ENCODE measurements at places on chromosomes 7 and 10. TPM values are rescaled to one million over a fixed set of nuclear protein-coding genes. Genes with fewer than 3 reads are reported as not detected.

DNA sequence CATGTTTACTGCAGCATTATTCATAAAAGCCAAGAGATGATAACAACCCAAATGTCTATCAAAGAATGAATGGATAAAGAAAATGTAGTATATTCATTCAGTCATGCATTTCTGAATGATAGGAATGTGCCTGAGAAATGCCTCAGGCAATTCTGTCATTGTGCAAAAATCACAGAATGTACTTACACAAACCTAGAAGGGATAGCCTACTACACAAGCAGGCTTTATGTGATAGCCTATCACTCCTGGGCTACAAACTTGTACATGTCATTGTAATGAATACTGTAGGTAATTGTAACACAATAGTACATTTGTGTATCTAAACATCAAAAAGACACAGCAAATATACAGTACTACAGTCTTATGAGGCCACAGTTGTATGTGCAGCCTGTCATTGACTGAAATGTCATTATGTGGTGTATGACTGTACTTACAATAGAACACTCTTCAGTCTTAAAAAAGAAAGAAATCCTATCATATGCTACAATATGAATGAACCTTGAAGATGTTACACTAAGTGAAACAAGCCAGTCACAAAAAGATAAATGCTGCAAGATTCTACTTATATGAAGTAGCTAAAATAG, 141.8 kb upstream of the GPR22 start:
- peaks cover 19% of the 10 kb centered on the region for H3K4me1 ChIP-seq
- no peak for DNase-seq
- H3K4me3 ChIP-seq: no peak overlapping the region
- no peaks in the 10 kb centered on the region for H3K27me3 ChIP-seq

Gene ESYT2
- 108 TPM for total RNA-seq

DNA sequence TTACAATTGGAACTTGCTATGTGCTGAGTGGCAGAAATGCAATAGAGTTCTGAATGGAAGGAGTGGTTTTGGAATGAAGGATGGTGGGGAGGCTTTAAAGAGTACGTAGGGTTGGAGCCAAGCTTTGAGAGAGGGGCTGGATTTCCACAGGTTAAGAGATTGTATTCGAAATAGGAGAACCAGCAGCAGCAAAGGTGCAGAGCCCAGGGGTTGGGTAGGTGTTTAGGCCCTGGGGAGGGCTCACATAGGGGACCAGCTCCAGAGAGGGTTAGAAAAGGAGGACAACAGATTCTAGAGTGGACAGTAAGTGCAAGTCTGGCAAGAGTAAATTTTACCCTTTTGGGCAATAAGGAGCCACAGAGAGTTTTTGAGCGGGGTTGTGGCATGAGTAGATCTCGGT, 297.2 kb downstream of the RPS24 start:
- no peaks in the 10 kb centered on the region for H3K27me3 ChIP-seq
- H3K36me3 ChIP-seq: peaks cover 13% of the 10 kb centered on the region
- peaks cover 16% of the 10 kb centered on the region for H3K4me1 ChIP-seq
- no peak for DNase-seq

- no peak for DNase-seq
- H3K27me3 ChIP-seq: no peaks in the 10 kb centered on the region
Observed at GRCh38 chr10:3814838-3815220, 29.8 kb upstream of the KLF6 start.

- peaks cover 12% of the 10 kb centered on the region for H3K27me3 ChIP-seq
- H3K27ac ChIP-seq: no peak overlapping the region
- peaks cover 10% of the 10 kb centered on the region for H3K4me1 ChIP-seq
Observed at GRCh38 chr7:25476863-25477499, 248.7 kb upstream of the NPVF start.

DNA sequence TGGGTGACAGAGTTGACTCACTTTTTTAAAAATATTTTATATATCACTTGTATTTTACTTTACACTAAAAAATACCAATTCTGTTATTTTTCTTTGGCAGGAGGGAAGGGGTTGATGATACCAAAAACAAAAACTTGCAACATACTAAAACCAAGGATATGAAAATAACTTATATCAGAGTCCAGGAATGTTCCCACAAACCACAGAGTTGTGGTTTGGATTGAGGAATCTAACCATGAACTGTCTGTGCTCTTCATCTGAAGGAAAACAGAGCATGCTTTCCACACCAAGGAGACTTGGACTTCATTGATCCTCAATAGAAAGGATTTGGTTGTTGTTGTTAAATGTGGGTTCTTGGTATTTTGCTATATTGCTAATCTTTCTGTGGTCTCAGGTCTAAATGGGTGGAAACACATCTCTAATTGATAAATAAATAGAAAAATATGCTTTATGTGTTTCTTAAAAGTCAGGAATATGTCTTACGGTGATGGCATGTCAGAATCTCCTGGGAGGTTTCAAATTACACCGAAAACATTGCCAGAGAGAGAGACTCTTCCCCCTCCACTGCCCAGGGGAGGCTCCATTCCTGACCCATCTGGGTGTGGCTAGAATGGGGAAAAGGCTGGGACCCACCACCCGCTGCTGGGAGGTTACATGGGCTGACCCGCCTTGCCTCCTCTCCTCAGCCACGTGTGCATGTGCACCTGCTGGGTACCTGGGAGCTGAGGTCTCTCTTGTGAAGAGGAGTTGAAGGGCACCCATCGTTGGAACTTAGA, 46.9 kb upstream of the STK17A start:
- DNase-seq: no peak
- peak overlapping the region; percentile 11 for H3K4me3 ChIP-seq

Gene STEAP1
- total RNA-seq: 0.31 TPM

DNA sequence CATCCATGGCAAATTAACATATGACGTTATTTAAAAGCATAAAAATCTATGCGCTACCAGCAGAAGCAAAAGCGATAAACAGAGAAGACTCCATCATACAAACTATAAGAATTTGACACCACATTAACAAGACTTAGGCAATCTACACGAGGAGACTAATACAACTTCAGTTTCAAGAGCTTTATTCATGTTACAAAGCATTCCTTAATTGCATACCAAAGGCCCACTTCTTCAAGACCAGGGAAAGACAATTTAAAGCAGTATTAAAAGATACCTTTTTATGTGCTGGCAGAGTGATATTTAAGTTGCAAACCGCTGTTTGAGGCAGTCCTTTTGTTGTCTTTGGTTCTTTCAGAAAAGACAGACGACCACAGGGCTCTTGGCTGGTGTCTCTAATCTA, 176.0 kb upstream of the CCDC6 start:
- no peak for DNase-seq
- no peaks in the 10 kb centered on the region for H3K27me3 ChIP-seq

DNA sequence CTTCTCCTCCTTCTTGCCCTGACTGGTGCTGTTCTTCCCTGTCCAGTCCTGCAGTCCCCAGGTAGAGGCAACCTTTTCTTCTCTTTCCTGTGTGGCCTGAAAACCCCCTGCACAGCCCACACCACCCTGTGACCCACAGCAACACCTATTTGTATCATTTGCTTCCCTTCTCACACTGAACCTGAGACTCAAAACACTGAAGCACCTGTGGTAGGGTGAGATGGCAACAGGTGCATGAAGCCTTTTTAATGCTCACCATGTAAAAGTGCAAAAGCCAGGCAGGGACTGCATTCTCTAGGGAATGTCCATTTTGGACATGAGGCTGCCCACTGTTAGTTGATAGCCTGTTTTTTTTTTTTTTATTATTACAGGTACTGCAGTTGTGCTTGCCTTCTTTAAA, 71.4 kb downstream of the LRMDA start:
- peaks cover under 1% of the 10 kb centered on the region for H3K4me1 ChIP-seq
- H3K36me3 ChIP-seq: no peaks in the 10 kb centered on the region

Gene EN2
- total RNA-seq: 0.15 TPM

DNA sequence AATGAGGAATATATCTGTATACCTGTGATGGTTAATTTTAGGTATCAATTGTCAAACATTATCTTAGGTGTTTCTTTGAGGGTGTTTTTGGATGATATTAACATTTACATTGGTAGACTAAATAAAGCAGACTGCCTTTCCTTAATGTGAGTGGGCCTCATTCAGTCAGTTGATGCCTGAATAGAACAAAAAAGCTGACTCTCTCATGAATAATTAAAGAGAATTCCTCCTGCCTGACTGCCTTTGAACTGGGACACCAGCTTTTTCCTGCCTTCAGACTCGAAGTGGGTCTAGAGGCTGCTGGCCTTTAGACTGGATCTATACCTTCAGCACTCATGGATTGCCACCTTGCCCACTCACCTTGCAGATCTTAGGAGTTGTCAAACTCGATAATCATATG, 117.9 kb upstream of the TMEM168 start:
- H3K27me3 ChIP-seq: no peaks in the 10 kb centered on the region
- H3K4me1 ChIP-seq: peaks cover 3% of the 10 kb centered on the region
- H3K36me3 ChIP-seq: peaks cover 11% of the 10 kb centered on the region
- H3K4me3 ChIP-seq: no peak overlapping the region
- H3K27ac ChIP-seq: no peak overlapping the region

DNA sequence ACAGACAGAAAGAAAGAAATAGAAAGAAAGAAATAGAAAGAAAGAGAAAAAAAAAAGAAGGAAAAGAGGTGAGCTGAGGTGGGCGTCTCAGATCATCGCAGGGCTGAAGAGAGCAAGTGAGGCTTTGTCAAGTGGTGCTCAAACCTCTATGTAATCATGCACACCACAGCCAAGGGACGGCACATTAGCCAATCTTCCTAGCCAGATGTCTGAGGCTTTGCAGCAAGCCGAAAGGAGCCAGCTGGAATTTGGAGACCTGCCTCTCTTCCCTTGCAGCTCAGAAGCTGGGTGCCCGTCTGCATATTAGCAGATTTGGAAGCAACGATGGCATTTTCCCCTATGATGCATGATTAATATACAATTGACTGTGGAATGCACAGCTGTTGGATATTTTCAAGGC, 52.5 kb downstream of the ADRA2A start:
- DNase-seq: no peak
- H3K4me3 ChIP-seq: no peak overlapping the region
- H3K27me3 ChIP-seq: peaks cover 23% of the 10 kb centered on the region
- no peaks in the 10 kb centered on the region for H3K4me1 ChIP-seq
- H3K27ac ChIP-seq: no peak overlapping the region
- peaks cover 2% of the 10 kb centered on the region for H3K36me3 ChIP-seq

Gene ADAP1
- 3.9 TPM for total RNA-seq

- peaks cover 26% of the 10 kb centered on the region for H3K36me3 ChIP-seq
- no peak for DNase-seq
- H3K4me3 ChIP-seq: no peak overlapping the region
Observed at GRCh38 chr7:71414490-71414889, 282.5 kb downstream of the GALNT17 start.

- H3K36me3 ChIP-seq: no peaks in the 10 kb centered on the region
- peak overlapping the region; percentile 14 for H3K27ac ChIP-seq
- H3K4me3 ChIP-seq: peak overlapping the region; percentile 9
- no peak for DNase-seq
- no peaks in the 10 kb centered on the region for H3K27me3 ChIP-seq
Observed at GRCh38 chr7:112147793-112148361, 58.3 kb downstream of the DOCK4 start.

Gene ZNF398
- 15.8 TPM for total RNA-seq

GRCh38 chr7:149414171-149414570, 46.7 kb downstream of the ZNF777 start:
- H3K36me3 ChIP-seq: no peaks in the 10 kb centered on the region
- no peak overlapping the region for H3K4me3 ChIP-seq
- no peak overlapping the region for H3K27ac ChIP-seq
- peaks cover 8% of the 10 kb centered on the region for H3K27me3 ChIP-seq

DNA sequence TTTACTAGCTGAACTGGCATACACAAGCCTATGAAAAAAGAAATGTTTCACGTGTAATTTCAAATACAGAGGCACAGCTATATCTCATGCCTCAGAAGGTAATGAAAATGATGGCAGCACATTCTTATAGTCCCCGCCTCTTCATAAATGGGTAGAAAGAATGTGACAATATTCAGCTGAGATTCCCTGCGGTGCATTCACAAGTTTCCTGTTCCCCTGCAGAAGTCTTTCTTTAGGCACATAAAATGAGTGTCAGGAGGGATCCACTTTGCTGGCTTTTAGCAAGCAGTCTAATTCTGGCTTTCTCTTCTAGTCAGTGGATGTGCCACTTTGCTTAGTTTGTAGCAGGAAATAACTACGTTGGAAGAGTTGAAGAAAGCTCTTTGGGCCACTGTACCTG, 56.1 kb downstream of the DGKB start:
- peaks cover 17% of the 10 kb centered on the region for H3K4me1 ChIP-seq
- H3K4me3 ChIP-seq: no peak overlapping the region
- no peak for DNase-seq

GRCh38 chr7:142039231-142039630, 43.6 kb downstream of the MGAM start:
- peaks cover 2% of the 10 kb centered on the region for H3K36me3 ChIP-seq
- DNase-seq: no peak
- peaks cover 2% of the 10 kb centered on the region for H3K27me3 ChIP-seq
- H3K4me3 ChIP-seq: no peak overlapping the region
- H3K4me1 ChIP-seq: peaks cover 6% of the 10 kb centered on the region

DNA sequence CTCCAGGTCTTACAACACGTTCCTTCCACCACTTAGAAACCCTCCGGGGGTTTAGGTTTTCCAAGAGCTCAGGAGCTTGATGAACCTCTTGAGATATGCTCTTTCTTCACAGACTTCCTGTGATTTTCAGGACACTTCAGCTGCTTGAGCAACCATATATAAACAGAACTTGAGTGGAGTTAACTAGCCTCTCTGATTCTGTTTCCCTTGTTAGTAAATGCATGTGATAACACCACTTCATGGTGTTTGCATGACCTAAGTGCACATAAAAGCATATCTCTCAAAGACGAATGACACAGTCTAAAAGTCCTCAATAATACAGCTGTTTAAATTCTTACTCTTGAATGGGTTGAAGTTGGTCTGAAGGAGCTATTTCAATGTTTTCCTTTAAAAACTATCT, 9.9 kb downstream of the PRR15 start:
- peaks cover 13% of the 10 kb centered on the region for H3K27me3 ChIP-seq
- peaks cover 8% of the 10 kb centered on the region for H3K36me3 ChIP-seq
- no peak for DNase-seq
- H3K4me1 ChIP-seq: no peaks in the 10 kb centered on the region
- no peak overlapping the region for H3K4me3 ChIP-seq
- H3K27ac ChIP-seq: no peak overlapping the region

DNA sequence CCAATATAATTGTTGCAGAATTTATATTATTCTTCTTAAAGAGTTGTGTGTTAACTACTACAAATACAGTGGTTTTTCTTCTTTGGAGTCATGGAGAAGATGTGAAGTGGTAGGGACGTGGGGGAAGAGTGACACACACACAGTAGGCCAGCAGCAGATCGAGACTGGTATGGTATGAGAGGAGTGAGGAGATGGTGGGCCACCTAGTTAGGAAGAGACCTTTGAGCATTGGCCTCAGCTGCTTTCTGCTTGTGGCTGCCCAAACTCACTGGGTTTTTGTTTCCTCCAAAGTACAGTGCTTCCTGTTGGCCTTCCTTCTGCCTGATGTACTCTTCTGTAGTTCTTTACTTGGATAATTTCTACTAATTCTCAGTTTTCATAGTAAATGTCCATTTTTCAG, 14.6 kb downstream of the VCL start:
- peaks cover 3% of the 10 kb centered on the region for H3K36me3 ChIP-seq
- peaks cover 82% of the 10 kb centered on the region for H3K4me1 ChIP-seq
- no peak for DNase-seq
- no peaks in the 10 kb centered on the region for H3K27me3 ChIP-seq

All from chondrocyte (in vitro differentiated cells).